Naive thymus-derived CD4-positive, alpha-beta T cell (primary cell): ENCODE measurements at places on chromosomes 2 and 18.
A peak's percentile ranks its signal among the peaks of the same experiment; 100 is the strongest.

DNA sequence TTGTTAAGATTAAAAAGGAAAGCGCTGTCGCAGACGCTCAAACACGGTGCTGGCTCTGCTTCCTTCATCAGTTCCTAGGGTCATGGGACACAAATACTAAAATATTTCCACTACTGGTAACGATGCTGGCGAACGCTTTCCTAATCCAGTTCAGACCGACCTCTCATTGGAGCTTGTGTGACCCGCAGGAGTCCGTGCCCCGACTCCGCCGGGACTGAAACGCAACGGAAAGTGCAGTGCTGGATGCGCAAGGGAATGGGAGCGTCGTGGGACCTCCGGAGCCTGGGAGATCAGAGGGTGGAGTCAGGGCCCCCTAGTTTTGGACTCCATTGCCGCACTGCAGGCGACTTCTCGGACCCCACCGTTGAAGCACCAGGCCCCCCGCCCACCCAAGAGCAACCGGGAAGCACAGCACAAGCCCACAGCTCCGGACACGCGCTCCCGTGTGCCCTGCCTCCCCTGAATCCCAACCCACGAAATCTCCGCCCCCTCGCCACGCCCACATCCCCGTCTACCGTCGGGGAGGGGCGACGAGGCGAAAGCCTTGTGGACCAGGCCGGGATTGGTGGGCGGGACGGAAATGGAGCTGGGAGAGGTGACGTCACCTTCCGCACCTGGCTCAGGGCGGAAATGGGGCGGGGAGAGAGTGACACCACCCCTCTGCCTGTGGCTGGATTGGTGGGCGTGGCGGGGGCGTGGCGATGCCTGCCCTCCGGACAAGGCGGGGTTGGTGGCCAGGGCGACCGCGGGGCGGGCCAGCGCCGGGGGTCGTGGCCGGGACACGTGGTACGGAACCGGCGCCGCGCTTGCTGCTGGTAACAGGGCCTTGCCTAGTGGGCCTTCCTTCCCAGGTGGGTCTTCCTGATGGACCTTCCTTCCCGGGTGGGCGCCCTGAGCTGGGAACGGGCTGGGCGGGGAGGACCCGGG is at the start of gene CNDP2:
Gene CNDP2 (plus strand): TSS at position 783 of the 927 bp plus-strand sequence. CDS start 3,611 bp downstream, outside the sequence.
- DNase-seq = peak; percentile 100

DNA sequence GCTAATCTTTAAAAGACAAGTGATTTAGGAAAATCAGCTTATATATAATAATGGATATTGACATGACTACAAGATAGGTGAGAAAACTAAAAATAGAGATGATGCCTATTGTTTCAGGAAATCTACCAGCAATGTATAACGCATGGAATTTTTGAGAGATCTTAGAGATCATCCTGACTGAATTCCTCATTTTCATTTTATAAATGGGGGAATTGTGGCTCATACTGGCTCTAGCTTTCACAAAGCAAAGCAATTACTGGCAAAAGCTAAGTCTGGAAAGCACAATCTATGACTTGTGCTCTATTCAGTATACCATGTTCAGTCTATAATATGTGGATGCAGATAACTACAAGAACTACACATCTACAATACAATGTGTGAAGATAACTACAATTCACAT is 51.9 kb upstream of the FANCL start:
- DNase-seq = no peak

GRCh38 chr2:167127135-167127534 is 238.9 kb downstream of the XIRP2 start:
- DNase-seq = no peak

DNA sequence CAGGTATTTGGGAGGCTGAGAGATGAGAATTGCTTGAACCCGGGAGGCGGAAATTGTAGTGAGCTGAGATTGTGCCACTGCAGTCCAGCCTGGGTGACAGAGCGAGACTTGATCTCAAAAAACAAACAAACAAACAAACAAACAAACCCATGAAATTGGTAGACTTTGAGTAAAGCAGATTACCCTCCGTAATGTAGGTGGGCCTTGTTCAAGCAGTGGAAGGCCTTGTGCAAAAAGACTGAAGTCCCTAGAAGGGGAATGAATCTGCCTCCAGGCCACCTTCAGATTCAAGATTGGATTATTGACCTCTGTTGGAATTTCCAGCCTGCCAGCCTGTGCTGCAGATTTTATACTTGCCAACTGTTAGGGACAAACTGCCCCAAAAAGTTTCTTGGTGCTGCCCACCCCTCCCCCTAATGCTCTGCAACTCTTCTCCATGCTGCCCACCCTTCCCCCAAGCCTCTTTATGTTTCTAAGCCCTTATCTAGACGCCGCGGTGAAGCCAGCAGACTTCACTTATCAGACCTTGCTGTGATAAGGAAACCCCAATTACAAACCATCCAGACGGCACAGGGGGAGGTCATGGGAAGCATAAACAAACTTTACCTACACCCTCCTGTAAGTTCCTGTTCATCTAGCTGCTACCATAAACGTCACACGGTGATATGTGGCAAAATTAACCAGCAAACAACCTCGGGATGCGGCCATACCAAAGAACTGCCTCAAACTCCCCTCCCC is 17.0 kb downstream of the CYP27A1 start:
- DNase-seq = no peak

DNA sequence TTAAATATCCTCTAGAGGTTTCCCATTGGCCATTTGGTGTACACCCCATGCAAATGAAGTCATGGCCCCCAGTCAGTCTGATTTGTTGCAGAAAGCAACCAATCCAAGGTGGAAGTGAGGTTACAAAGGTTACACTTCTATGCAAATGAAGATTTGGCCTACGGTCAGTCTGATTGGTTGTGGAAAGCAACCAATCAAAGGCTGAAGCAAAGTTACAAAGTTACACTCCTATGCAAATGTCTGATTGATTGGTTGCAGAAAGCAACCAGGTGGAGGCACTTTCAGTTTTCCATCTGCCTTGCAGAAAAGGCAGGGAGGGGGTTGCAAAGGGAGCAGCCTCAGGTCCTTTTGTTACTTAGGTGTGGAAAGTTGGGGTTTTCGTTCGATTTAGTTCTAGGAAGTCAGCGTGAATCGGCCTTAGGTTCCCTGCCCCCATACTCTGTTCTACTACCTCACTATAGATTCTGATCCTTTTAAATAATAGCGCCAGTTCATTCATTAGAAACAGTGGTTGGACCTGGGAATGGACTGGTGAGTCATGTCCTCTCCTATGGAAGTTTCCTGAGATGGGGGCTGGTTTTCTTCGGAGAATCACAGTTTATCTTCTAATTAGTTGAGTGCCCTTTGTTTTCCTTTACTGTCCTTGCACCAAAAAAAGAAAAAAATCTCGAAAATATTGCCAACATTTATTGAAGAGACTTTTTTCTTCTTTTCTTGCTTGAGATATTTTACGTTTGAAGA is 279.5 kb downstream of the AGAP1 start:
- DNase-seq = no peak

DNA sequence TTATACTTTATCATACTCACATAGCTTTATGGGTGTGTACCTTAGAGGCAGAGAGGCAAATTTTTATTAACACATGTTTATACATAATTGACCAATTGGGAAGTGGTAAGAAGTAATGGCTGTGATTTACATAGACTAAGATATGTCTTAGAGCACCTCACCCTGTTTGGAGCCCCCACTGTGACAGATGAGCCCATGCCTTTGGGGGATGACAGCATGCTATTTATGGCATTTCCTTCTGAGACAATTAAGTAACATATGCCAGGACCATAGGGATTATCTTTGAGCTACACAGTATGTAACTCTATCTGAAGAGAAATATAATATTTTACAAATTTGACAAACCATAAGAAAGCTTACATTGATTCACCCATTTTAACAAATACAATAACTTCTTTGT is 1655.3 kb upstream of the ACVR2A start:
- DNase-seq = no peak

DNA sequence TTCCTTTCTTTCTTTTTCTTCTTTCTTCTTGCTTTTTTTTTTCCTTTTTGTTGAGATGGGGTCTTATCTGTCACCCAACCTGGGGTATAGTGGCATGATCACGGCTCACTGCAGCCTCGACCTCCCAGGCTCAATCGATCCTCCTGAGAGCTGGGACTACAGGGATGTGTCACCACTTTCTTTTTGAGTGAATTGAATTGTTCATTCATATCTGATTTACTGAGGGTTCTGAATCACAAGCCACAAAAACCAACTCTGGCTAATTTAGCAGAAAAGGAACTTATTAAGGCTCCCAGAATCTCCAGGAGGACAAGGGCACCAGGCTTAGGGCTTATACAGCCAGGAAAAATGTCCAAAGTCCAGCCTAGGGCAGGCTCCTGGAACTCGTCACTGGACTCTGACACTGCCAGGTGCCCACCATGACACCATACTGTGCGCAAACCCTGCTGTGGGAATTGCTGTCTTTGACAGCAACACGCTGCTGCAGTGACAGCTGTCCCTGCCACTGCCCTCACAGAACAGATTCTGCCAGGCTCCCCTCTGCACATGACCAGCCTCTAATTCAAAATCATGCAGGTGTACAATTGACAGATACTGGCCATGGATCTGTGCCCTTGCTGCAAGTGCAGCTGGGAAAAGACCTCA is 42.9 kb upstream of the EML6 start:
- DNase-seq = no peak

GRCh38 chr2:132815516-132815915 is 145.5 kb upstream of the LYPD1 start:
- DNase-seq = no peak

DNA sequence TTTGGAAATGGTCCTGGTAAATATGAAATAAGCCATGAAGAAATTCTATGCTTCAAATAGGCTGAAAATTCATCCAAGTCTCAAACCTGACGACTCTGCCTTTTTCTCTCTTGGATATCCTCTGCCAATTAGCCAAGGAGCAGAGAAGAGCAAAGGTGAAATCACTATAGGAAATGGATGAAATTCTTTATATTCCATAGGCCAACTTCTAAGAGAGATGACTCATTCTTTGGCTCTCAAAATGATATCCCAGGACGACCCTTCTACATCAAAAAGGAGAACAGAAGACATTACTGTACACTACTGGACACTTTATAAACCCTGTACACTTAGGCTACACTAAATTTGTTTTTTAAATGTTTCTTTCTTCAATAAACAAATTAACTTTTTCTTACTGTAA is 22.7 kb downstream of the PDE1A start:
- no peak for DNase-seq

DNA sequence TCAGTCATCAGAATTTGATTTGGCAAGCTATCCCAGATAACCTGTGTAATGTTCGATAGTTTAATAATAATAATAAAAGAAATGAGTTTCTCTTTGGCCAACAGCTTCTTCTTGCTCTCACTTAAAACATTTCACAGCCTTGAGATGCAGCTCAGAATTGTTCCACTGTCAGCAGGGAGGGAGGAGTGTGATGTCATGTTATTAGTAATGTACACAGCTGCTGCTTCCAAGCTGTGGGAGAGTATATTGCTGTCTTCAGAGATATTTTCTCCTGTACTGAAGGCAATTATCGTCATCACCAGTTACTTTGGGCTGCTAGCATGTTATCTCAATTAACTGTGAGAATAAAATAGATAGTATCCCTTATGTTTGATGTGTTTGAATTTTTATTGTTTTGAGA is 146.9 kb upstream of the MAP3K20 start:
- DNase-seq = no peak

- DNase-seq = no peak
Observed at GRCh38 chr2:19893520-19894133, 8.2 kb downstream of the TTC32 start.

- no peak for DNase-seq
Observed at GRCh38 chr2:15901808-15902130, 38.6 kb upstream of the MYCN start.

DNA sequence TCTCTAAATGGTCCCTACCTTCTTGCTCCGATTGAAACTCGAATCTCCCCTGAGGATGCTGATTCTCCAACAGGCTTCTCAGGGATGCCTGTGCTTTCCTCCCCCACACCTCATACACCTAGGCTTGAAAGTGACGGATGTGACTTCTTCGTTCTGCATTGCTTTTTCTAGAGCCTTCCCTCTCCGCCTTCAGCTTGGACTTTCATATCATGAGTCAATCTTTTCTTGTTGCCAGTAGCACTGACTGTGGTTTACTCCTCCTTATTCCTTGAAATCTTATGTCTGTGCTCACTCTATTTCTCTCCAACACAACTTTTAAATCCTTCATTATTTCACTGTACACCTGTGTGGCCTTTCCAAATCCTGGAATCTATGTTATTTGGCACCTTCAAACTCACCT is 451.4 kb downstream of the TMX3 start:
- no peak for DNase-seq

- DNase-seq = no peak
Observed at GRCh38 chr18:56927786-56928185, 219.1 kb upstream of the BOD1L2 start.

DNA sequence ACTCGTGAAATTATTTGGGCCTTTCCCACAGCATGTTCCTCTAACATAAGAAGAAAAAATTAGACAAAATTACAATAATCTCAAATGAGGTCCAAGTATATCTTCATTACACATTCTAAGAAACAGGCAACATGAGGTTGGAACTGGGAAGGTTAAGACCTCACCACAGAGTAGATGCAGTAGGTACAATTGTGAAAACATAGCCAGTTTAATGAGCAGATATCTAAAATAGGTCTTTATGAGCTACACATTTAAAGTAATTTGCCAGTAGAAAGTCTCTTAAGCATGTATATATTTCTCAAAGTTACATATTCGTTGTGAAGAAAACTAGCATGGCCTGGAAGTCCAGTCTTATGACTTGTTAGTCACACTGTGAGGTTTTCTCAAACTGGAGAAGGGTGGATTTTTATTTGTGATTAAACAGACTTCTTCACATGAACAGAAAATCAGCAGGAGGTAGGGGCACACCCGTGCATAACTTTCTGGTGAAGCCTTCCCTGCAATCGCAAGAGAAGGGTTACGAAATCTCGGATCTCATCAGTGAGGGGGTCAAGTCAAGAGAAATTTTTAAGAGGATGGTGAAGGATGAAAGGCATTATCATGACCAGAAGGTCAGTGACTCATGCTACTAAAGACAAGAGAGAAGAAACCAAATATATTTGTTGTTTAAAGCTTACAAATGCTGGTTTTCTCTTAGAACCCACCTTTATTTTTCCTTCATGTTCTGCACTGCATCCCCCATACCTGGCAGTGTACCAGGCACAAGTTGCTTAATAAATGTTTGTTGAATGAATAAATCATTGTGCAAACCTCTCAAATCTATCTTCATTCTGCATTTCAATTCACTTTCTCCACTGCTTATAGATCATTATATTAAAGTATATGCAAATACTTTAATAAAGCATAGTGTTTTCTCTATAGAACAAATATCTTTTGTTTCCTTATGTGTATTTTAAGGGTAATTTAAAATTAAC is 5.1 kb upstream of the RAB27B start:
- no peak for DNase-seq

GRCh38 chr2:99403524-99403923 is 66.3 kb downstream of the EIF5B start:
- DNase-seq = no peak

DNA sequence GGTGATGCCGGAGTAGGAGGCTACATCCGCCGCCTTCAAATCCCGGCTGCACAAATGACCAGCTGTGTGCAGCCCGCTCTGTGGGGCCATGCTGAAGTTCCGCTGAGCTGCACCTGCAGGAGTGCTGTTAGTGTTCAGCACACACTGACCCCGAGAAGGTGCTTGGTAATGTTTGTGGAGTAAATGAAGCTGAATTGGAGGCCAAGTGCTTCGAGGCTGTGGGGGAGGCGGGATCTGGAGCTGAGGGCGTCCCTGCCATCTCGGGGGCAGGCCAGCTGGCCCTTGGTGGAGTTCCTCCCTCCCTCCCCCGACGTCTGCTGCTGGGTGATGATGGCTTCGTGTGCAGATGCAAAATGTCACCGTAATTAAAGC is 23.2 kb downstream of the KCNF1 start:
- DNase-seq = no peak
